ENCODE measurements at places on chromosomes 6 and 20.

GRCh38 chr6:24824142-24824938 is 25.6 kb upstream of the ARMH2 start:
- peak; percentile 14 for DNase-seq

- no peak for DNase-seq
Measured at GRCh38 chr20:25629816-25630499, 6.1 kb upstream of the NANP start.

GRCh38 chr20:57079031-57080005 is 187.1 kb downstream of the BMP7 start:
- no peak for DNase-seq

DNA sequence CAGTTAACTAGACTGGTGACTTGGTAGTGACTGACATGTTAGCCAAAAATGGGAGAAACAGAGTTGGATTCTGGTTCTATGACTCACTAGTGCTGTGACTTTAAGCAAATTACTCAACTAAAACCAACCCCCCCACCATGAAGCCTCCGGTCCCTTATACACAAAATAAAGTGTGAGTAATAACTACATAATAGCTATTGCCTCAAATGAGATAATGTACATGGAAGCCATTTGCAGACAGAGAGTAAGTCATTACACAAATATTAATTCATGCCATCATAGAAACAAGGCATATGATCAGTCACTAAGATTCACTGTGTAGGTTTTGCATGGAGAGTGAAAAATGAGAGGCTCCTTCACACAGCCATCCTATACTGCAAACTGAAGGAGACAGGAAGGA is 111.9 kb downstream of the HIVEP2 start:
- no peak for DNase-seq

DNA sequence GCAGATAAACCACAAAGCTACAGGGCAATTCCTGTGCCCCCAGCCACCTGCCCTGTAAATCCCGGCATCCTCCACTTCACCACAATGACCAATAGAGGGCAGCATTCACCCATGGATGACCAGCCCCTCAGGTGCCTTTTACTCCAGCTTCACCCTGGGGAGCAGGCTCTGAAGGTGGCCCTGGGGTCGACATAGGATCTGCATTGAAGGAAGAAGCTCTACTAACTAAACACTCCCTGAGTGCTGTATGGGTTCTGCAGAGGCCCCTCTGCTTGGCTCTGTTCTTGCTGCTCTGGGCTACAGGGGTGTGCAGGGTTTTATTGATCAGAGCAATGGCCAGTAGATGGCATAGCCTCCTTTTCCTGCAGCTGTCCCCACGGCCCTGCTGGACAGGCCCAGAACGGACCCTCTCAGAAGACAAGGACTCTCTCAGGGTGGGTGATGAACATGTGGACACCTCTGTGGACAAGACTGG is 20.3 kb downstream of the CST4 start:
- no peak for DNase-seq

DNA sequence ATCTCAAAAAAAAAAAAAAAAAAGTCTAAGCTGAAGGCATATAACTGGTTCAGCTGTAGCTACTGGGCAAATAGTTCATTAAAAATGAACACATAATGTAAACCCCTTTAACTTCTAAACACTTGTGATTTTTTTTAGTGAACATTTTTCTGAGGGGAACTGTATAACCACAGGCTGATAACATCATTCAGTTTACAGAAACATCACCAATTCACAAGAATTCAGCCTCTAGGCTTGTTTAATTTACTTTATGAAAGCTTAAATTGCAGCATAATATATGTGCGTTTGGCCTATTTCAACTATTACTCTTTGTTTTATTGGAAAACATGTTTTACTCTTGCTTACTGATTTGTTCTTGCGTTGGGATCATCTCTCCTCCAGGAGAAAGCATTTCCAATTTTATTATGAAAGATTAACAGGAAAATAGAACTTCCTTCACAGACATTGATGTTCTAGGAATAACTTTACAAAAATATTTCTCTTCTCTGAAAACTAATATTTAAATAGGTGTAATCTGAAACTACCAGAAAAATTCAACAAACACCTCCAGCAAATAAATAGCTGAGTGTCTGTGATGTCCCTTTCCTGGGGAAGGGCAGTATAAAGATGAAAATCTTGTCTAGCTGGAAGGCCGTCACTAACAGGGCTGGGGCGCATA is 284.5 kb downstream of the UST start:
- no peak for DNase-seq

- no peak for DNase-seq
Measured at GRCh38 chr20:34980543-34981233, 25.0 kb downstream of the MYH7B start.

DNA sequence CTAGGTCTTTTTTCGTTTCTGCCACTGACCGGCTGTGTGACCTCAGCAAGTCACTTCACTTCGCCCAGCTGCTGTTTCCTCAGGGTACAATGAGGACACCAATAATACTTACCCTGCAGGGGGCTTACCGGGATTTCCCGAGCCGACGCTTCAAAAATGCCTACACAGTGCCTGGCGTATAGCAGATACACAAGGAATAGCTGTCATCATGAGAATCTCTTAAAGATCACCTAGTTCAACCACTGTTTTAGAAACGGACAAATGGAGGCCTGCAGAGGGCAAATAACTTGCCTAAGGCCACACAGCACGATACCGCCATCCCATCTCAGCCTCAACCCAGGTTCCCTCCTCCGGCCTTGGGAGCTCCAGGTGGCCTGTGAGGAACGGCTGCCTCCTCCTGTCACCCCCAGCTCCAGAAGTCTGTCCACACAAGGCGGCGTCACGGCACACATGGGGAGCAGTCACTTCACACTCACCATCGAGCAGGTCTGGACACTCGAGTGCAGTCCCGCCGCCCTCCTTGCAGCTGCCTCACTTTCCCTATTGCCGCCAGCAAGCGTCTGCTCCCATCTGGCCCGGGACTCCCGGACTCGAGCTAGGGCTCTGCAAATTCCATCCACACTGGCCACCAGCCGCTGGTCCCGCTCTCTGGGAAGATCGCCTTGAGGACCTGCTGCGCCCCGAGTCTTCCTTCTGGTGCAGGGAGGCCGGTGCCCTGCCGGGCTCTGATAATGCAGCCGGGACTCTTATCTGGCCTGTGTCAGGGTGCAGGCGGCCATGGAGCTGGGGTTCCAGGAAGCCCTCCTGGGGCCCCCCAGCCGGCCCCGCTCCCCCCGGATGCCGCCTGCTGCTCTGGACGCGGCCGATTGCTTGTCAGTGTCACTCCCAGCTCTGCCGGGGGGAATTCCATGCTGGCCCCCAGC is at the start of gene RIPOR3:
TSS of gene RIPOR3 (minus strand) at position 893 of the 923 bp plus-strand sequence. CDS start at position 479, 414 bp downstream.
- DNase-seq, result peak; percentile 35

GRCh38 chr20:2385496-2385895 is 4.8 kb downstream of the TGM6 start:
- DNase-seq, result no peak
